ENCODE measurements at places on chromosomes 7 and 10.

DNA sequence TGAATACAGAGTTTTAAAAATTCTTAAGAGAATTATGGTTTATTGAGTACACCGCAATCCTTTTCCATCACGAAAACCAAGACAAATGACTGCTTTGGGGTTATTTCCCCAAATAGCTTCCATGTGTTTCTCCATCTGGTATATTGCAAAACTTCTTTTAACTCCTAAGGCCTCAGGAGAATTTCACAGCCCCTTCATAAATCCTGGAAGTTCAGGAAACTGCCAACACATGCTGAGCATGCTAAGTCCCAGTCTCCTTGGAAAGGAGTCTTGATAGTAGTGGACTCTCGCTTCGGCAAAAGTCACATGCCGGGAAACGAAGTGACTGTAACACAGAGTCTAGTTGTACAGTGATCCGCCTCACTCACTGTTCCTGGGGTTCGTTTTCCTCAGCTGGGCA is 88.1 kb upstream of the RSU1 start:
- DNase-seq: no peak

DNA sequence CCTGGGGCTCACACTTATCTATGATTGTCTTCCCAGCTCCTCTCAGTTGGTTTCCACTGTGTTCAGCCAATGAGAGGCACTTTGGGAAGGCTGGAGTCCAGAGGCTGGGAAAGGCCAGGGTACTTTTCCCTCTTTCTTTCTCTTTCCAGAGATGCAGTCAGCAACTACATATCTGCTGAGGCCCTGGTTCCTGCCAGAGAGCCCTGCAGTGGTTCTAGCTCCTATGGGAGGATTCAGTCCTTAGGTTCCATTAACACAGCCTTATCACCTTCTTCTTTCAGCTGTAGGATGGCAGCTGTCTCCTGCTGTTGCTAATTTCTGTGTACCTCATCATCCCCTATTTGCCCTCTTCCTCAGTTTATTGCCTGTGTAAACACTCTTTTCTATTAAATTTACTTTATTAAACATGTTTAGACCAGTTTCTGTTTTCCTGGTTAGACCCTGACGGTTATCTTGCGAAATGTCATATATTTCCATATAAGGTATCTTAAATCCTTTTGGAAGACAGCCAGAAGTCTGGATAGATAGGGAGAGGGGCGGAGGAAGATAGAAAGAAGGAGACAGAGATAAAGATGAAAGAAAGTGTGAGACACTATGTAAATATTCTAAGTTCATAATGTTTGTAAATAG is 100.3 kb downstream of the HGF start:
- DNase-seq: no peak

- DNase-seq: no peak
Measured at GRCh38 chr7:111953611-111954010, 252.6 kb downstream of the DOCK4 start.

- no peak for DNase-seq
Measured at GRCh38 chr10:123011987-123012386, 3.2 kb downstream of the ACADSB start.

- no peak for DNase-seq
Measured at GRCh38 chr7:141490474-141490873, 60.7 kb upstream of the AGK start.

GRCh38 chr7:95199779-95200558 is 124.4 kb downstream of the PON1 start:
- no peak for DNase-seq

- DNase-seq: no peak
Measured at GRCh38 chr10:18162021-18162627, 21.9 kb downstream of the CACNB2 start.

GRCh38 chr10:86586516-86586915 is 64.9 kb upstream of the WAPL start:
- DNase-seq: no peak

GRCh38 chr10:118628397-118628796 is 32.9 kb upstream of the PRLHR start:
- no peak for DNase-seq

Data from stimulated activated CD4-positive, alpha-beta T cell treated with anti-CD3 and anti-CD28 coated beads, Interleukin-1b, Interleukin-23, amount 100 ng/mL, for 4 hours (primary cell).